Stimulated activated CD8-positive, alpha-beta memory T cell treated with anti-CD3 and anti-CD28 coated beads, Interleukin-7, amount 100 ng/mL, for 1 hour (primary cell): ENCODE measurements at places on chromosomes 3 and 15.

- no peak for DNase-seq
These were observed at the start of gene ARNT2 for GRCh38 chr15:80404057-80404760. Gene ARNT2 (plus strand): TSS chr15:80404382. CDS start chr15:80404516, 134 bp downstream.

- DNase-seq = no peak
These were observed 738.6 kb upstream of the NR2F2 start for GRCh38 chr15:95591886-95592285.

DNA sequence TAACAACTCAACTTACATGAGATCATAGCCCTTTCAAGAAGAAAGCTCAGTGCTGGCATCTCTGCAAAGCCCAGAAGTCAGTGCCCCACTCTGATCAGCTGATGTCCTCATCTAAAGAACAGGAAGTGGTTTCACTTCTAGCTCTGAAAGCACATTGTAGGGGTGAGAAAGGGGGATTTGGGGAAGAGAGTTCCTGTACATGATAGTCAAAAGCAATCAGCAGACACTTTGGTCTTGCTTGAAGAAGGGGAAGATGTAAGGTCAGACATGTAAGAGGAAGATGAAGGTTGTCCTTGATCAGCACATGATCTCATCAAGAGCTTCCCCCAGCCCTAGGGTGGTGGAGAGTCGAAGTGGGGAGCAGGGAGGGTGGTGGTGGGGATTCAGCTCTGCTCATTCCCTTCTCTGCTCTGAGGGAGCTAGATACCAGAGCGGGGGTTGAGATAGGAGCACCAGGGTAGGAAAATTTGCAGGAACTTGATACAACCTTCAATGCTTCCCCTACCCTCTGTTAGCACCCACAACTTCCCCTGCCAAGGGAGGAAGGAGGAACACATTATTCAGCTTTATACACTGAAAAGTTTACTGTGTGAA, 76.4 kb upstream of the ETV5 start:
- no peak for DNase-seq

GRCh38 chr3:76131396-76132153, 346.2 kb upstream of the ZNF717 start:
- no peak for DNase-seq

- no peak for DNase-seq
These were observed at the start of gene PLA2G4F for GRCh38 chr15:42156243-42156922. Gene PLA2G4F (minus strand): TSS chr15:42156636. CDS start chr15:42156549, 87 bp downstream.

DNA sequence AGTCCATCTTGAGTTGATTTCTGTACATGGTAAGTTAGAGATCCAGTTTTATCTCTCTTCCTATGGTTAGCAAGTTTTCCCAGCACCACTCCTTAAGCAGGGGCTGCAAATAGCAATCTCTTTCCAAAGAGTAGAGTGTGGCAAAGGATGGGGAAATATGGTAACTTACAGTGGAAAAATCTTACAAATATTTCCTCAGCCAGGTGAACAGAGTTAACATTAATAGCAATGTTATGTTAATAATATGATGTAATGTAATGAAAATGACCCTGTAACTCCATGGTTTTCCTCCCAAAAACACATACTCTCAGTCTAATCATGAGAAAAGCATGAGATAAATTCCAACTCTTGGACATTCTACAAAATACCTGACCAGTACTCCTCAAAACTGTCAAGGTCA, 30.4 kb downstream of the FSIP1 start:
- no peak for DNase-seq

- DNase-seq = no peak
These were observed 229.2 kb upstream of the CHRNA7 start for GRCh38 chr15:31801152-31801551.

DNA sequence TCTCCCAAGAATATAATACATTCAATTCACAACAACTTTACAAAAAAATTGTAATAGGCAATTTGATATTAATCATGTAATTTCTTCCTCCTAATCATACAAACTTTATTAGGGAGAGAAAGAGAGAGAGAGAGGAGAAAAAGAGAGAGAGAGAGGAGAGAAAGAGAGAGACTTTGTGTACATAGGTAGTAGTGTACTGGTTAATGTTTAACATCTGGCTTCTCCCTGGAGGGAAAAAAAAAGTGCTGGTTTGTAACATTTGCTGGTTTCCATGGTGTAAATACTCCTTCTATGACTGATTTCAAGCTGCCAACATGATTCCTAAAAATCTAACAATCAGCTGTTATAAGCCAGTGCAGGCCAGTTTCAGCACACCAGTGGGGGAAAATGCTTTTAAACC, 98.0 kb upstream of the ARHGEF26 start:
- DNase-seq = no peak

- no peak for DNase-seq
These were observed 5.9 kb downstream of the SLC49A4 start for GRCh38 chr3:122800706-122801237.

- DNase-seq = no peak
These were observed 64.1 kb upstream of the RPL32 start for GRCh38 chr3:12905316-12906071.

DNA sequence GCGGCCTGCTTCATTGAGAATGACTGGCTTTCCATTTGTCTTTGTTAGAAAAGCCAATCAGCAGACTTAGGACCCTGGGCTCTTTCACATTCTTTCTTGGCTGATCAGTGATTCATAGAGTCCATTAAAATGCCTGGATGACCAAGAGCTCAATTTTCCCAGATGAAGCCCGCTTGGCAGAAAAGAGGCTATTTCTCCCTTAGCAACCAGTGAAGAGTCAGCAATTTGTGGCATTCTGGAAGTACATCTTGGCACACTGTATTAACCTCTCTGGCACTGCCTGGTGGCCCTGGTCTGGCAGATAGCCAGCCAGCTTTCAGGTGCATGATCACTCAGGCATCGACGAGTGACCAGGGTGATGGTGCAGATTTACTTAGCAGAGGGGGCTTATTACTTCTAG, 145.7 kb upstream of the PLAAT1 start:
- DNase-seq = no peak
